ENCODE measurements at places on chromosomes 13 and 19.

DNA sequence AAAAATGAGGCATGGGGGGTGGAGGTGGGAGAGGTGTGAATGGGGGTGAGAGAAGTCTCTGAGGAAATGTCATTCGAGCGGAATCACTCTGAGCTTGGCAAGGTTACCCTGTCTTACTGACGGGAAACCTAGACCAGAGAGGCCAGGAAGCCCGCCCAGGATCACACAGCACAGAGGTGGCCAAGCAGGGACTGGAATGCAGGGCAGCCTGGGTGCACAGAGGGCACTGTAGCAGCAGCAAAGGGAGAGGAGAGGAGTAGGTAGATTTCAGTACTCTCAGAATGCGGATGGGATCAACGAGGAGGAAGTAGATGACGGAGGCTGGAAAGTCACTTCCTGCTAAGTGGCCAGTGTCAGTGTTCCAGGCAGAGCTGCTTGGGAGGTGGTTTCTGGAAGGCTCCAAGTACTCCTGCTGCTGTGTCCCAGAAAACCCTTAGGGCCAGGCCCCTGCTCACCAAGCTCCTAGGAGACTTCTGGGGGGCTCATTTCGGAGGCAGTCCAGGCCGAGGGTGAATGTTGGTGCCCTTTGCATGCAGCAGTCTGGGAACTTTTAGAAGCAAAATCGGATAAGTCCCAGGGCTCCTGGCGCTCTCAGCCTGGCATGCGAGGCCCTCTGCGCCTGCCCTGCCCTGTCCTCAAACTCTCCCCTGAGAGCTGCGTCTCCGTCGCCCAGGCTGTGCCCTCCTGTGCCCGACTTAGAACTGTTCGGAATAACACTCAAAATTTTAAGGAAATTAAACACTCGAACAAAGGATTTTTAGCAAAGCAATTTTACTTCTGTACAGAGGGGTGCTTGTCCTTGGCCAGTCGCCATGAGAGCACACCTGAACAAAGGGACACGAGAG lies 33.5 kb downstream of the DNM2 start:
- DNase-seq: no peak

- DNase-seq: peak; percentile 51
Observed at GRCh38 chr19:14089662-14090508, 666 bp downstream of the SAMD1 start.

- DNase-seq: no peak
Observed at GRCh38 chr13:53043398-53043797, 14.8 kb downstream of the OLFM4 start.

DNA sequence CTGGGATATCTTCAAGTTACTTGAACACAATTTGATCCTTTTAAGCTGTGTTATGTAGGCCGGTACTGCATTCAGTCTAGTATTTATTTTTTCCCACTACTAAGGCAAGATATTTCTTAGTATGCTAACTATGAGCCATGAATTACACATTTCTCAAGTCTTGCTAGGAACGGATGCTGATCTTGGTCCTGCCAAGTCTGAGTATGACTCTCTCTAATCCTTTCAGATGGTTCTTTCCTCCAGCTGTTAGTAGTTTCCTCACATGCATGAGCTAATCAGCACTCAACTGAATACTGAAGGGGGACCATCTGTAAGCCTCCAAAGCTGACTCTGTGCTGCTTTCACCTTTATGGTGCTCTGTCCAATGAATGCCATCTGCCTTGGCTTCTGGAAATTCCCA lies 460.3 kb downstream of the KCTD12 start:
- no peak for DNase-seq

DNA sequence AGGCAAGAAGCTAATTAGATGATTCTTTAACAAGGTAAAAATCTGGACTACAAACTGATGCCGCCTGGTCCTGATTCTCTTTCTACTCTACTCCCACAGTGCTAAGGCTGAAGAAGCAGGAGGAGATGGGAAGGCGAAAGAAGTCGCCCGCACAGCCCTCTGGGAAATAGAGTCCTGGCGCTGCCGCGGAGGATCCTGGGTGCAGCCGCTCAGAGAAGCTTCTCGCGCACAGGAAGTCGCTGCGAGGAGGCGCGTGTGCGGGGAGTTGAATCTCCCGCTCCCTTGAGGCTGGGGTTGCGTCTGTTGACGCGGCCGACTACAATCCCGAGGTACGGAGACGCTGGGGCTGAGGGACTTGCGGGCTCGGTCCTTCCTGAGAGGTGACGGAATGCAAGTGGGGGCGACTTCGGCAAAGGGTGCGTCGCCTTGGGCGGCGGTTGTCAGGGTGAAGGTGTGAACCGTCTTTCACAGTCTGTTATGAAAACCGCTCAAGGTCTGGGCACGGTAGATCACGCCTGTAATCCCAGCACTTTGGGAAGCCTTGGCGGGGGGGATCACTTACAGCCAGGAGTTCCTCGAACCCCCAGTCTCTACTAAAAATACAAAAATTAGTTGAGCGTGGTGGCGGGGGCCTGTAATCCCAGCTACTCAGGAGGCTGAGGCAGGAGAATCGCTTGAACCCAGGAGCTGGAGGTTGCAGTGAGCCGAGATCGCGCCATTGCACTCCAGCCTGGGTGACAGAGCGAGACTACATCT lies at the start of gene ZNF473:
TSS of gene ZNF473 (plus strand) at position 212 of the 756 bp plus-strand sequence. CDS start 5,078 bp downstream, outside the sequence.
- DNase-seq: peak; percentile 84

DNA sequence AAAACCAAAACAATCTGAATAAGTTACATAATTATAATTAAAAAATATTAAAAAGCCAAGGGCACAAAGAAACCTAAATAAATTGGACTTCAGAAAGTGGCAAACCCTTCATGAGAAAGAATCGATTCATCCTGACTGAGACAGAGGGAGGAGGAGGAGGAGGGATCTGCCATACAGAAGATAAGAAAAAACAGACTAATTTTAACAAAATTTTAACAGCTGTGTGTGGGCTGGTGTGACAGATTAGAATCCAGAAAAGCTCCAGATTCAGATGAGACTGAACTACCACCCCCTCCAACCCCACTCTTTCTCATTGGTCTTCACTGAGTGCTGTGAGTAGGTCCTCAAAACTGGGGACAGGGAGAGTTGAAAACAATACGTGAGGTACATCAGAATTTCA lies 111.5 kb upstream of the HTR2A start:
- no peak for DNase-seq

- no peak for DNase-seq
Observed at GRCh38 chr13:113876346-113877148, 12.7 kb upstream of the GAS6 start.

DNA sequence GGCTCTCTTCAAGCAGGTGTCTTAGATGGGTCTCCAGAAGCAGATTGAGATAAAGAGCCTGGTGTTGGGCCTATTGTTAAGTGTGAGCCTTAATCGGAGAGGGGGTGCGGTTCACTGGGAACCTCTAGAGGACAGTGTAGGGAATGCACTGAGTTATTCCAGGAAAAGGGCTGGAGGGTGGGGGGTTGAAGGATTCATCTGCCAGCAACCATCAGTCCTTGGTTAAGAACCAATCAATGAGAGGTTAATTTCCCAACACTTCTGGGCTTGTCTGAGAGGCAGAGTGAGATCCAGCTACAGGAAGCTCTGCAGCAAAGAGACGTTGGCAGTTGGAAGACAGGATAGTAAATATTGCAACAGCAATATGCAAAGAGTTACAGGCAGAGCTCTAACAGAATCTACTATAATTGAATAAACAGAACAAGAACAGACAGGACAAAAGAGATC lies 28.7 kb downstream of the CYP4F2 start:
- DNase-seq: no peak

DNA sequence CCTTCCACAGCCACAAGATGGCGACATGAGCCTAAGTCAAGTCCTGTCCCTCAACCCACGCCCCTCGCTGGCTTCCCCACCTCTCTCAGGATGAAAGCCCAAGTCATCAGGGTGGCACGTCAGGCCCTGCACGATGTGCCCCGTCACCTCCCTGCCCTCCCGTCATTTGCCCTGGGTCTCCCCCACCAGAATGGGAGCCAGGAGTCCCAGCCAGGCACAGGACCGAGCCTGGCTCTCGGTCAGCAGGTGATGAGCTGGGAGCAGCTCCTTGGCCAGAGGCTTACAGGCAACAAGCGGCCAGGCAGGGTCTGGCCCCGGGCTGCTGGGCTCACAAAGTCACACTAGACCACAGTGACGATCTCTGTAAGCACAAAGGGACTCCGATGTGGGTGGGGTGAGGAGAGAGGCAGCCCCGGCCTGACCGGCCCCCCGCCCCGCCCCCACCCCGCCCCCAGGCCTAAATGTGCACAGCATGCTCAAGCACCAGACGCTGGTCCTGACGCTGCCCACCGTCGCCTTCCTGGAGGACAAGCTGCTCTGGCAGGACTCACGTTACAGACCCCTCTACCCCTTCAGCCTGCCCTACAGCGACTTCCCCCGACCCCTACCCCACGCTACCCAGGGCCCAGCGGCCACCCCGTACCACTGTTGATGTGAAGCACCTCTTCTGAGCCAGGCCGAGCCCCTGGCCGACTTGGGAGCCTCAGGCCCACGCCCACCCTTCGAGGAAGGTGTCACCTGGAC lies 7.3 kb downstream of the MRPL4 start:
- DNase-seq: peak; percentile 94

DNA sequence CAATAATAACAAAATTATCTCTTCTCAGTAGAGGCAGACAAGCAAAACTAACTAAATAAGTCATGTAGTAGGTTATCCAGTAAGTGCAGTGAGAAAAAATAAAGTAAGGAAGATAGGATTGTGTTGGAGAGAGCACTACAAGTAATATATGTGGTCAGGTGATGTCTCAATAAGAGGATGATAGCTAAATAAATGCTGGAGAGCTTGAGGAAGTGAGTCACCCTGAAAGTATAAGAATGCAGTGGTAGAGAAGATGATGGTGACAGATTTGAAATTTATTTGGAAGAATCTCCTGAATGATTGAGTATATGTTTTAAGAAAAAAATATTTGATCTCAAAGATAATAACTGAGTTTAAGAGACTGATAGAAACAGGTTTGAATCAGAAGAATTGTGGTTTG lies 152.2 kb upstream of the PRR20A start:
- DNase-seq: no peak

DNA sequence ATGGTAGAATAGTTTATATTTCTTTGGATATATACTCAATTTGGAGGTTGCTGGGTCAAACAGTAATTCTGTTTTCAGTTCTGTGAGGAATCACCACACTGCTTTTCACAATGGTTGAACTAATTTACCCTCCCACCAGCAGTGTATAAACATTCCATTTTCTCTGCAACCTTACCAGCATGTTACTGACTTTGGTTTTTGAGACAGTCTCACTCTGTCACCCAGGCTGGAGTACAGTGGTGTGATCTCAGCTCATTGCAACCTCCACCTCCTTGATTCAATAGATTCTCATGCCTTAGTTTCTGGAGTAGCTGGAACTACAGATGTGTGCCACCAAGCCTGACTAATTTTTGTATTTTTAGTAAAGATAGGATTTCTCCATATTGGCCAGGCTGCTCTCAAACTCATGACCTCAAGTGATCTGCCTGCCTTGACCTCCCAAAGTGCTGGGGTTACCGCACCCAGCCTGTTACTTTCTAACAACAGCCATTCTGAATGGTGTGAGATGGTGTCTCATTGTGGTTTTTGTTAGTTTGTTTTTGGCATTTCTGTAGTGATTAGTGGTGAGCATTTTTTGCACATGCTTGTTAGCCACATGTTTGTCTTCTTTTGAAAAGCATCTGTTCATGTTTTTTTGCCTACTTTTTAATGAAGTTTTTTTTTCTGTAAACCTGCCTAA lies 12.5 kb downstream of the ZNF714 start:
- DNase-seq: no peak

DNA sequence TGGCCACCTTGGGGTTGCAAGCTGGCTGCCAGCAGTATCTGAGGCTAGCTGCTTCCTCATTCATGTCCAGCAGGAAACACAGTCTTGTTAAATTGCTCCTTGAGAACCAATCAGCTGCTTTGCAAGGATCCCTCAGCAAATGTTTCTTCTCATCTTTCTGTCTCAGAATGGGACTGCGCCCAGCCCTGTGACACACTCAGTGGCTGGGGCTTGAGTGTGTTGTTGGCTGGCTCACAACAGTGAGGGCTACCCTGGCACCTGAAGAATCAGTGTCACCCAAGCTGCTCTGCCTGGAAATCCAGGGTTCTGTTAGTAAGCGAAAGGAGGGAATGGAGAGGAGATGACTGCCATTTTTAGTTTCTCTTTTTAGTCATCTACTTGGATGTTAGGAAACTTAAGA lies 317.2 kb downstream of the DCT start:
- DNase-seq: no peak

GRCh38 chr19:38036707-38037611 lies 130.0 kb downstream of the SIPA1L3 start:
- DNase-seq: no peak

GRCh38 chr13:43307921-43308433 lies 284.6 kb downstream of the DNAJC15 start:
- no peak for DNase-seq

- DNase-seq: no peak
Observed at GRCh38 chr13:43206838-43207237, 183.5 kb downstream of the DNAJC15 start.

- no peak for DNase-seq
Observed at GRCh38 chr19:54287456-54287855, 6.5 kb upstream of the LILRB2 start.

DNA sequence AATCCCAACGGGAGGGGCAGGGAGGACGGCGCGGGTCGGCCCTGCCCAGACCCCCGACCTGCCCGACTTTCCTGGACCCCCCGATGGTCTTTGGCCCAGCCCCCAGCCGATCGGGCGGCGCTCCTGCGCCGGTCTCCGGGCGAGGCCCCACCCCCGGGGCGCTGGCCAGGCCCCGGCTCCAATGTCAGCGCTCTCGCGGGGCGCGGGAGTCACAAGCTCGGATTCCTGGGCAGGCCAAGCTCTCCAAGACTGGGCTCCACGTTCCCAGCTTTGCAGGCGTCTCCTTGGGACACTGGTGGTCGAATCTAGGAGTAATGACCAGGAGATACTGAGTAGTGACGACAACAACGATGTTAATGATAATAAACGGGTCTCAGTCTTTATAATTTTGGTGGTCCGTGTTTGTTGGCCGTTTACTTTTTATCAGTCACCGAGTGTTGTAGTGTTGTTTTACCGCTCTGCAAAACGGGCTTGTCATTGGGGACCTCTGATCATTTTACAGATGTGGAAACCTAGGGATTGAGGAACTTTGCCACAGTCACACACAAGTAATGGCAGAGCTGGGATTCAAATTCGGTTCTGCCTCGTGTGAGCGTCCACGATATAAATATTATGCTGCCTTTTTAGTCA lies 545 bp downstream of the RAD23A start:
- peak; percentile 58 for DNase-seq

- DNase-seq: no peak
Observed at GRCh38 chr13:83620530-83621220, 261.6 kb downstream of the SLITRK1 start.

- no peak for DNase-seq
Observed at GRCh38 chr19:41172297-41173164, 20.5 kb upstream of the CYP2S1 start.

GRCh38 chr19:41193430-41194156 lies 574 bp downstream of the CYP2S1 start:
- DNase-seq: no peak

DNA sequence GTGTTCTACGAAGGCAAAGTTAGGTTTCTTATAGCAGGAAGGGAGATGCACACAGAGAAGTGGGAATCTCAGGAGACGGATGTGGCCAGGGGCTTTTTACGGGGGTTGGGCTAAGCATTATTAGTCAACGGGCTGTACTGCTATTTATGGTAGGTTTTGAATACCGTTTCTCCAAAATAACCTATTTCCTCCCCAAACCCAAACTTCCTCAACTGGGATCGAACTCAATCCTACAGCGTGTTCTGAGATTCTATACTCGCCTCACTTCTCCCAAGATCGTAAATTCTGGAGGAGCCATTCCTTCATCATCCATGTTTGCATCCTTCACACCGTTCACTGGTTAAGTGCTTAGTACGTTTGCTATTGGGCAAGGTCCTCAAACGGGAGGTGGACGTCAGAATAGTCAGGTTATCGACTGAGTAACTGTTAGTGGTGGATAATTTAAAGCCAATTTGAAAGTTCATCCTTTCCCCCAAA lies 1.2 kb upstream of the TRIM13 start:
- DNase-seq: no peak

Data from neural crest cell (in vitro differentiated cells).